ENCODE measurements at places on chromosomes 2 and 18. TPM values are rescaled to one million over a fixed set of nuclear protein-coding genes. Genes with fewer than 3 reads are reported as not detected.

DNA sequence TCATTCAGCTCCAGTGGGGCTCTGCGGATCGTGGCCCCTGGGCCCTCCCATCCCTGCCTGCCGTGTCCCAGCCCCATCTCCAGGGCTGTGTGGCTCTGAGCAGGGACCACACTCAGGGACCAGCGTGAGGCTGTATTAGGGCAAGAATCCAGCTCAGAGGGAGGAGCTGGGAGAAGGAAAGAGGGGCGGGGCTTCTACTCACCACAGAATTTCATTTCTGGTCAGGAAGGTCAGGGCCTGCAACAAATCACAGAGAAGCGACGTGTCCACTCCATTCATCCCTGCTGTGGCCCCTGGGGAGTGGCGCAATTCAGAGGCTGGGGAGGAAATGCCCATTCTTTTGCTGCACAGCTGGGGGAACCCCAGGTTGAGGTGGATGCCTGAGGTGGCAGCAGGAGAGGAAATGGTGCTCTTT, 828 bp downstream of the CIB4 start:
- peak; percentile 17 for DNase-seq

GRCh38 chr2:176405477-176405876, 136.2 kb downstream of the MTX2 start:
- no peak for DNase-seq

GRCh38 chr2:189798312-189799029, 14.2 kb downstream of the PMS1 start:
- DNase-seq = peak; percentile 29

DNA sequence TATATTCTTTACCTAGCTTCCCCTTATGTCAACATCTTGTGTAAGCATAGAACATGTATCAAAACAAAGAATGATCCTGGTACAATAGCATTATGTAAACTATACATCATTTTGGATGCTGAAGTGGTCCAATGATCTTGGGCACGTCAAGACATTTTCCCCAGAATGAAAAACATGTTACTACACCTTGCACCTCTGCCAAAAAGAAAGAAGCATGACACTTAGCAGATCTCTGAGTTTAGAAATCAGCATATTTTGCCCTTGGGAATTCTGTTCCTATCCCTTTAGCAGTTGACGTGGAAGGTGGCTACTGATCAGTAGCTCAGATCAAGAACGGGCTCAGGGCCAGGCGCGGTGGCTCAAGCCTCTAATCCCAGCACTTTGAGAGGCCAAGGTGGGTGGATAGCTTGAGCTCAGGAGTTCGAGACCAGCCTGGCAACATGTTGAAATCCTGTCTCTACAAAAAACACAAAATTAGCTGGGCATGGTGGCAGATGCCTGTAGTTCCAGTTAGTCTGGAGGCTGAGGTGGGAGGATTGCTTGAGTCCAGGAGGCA, 1.7 kb upstream of the LCLAT1 start:
- DNase-seq = no peak

The RBKS gene
- polyA plus RNA-seq = 29.2 TPM

The HOXD3 gene
- 0.98 TPM for polyA plus RNA-seq

All from small intestine (tissue), 16 donors.